ENCODE measurements at places on chromosomes 2 and 18.

DNA sequence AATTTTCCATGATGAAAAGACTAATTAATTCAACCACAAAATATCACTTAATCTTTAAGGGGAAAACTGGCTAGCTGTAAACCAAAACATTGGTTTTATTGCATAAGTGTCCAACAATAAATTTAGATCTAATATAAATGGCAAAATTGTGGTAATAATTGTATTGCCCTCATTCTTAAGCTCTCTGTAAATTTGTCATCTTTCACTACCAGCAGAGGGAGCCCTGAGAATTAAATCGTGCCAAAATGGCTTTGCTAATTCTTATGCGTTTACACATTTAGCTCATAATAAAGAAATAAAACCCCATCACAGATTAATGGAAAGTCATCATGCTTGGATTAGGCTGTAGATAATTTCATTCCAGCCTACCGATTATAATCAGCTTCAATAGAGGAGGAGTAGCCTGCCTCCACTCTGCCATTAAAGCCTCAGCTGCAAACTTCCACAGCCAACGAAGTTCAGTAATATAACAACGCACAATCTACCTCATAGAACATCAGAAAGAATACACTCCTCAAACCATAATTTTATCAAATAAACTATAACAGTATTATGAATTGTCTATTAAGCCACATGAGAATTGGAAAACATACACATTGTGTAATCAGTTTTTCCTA lies 70.0 kb upstream of the ATP5MC3 start:
- peak; percentile 26 for DNase-seq

DNA sequence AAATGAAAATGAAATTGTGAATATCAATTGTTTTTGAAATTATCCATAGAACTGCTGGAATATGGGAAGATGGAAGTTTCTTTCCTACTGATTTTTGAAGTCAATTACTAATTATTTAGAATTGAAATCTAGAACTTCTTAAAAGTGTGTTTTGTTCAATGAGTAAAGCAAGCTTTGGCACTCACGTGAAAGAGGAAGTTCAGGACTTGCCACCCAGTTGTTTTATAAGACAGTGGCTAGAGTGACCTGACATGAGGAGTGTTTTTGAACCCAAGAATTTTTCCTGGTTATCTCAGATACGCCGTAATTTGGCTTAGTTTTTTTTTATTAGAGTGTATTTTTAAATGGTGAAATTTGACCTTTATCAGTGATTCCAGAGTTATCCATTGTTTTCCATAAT lies 3.5 kb downstream of the MXD1 start:
- no peak for DNase-seq

DNA sequence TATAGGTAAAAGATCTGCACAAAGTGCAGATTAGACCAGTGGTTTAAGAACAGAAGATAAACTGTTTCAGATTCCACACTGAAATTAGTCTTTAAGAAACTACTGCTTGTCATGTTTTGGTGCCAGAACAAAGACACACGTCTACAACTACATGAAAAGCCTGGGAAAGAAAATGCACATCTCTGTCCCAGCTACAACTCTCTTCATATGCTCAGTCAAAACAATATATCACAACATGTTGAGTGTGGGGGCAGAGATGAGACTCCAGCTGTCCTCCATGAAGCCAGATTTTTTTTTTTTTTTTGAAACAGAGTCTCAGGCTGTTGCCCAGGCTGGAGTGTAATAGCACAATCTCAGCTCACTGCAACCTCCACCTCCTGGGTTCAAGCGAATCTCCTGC lies 52.6 kb upstream of the BIN1 start:
- DNase-seq: no peak

- DNase-seq: no peak
These were observed 52.5 kb downstream of the CDH2 start for GRCh38 chr18:28124131-28125029.

DNA sequence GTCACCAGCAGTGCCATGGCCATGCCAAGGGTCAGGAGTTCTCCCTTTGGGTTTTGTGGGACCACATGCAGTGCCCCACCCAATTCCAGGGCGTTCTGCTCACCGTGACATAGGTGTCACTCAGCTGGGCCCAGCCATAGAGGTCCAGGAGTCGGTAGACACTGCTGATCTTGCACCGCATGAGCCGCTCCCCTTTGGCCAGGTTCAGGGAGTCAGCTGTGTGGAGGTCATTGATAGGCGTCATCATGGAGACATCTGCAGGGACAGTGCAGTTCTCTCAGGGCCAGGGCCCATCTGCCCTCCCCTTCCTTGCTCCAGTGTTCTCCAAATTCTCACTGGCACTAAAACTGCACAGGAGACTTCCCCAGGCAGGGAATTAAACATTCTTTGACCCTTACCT lies 71.9 kb downstream of the ADD2 start:
- no peak for DNase-seq

- DNase-seq: no peak
These were observed 18.0 kb downstream of the ZC3H15 start for GRCh38 chr2:186503827-186504606.

DNA sequence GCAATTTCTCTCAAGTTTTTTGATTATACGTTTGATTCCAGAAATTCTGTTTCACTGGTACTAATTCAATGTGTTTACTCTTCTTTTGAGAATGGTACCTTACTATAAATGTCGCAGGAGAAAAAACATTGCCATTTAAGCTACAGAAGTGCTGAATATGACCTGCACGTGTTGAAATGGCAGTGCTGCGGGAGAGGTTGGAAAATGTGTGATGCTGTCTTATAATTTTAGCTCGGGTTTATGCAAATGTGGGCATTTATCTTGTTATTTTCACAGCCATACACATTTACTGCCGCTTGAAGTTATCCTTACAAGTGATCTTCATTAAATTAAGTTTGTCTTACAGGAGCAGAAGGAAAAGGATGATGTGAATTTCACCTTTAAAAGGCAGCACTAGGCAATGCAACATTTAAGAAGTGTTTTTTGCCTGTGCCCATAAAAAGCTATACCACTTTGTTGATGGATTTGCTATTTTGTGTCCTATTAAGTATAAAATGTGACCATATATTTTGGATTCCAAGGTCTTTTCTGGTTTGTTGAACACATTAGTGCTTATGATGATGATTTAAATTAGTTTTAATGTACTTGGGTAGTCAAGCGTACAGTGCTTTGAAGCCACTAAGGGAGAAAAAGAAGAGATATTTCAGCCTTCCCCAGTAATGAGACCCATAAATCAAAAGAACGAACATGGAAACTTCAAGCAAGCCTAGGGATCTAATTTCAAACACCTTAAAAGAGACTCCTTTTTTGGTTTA lies 112.1 kb downstream of the LTBP1 start:
- no peak for DNase-seq

DNA sequence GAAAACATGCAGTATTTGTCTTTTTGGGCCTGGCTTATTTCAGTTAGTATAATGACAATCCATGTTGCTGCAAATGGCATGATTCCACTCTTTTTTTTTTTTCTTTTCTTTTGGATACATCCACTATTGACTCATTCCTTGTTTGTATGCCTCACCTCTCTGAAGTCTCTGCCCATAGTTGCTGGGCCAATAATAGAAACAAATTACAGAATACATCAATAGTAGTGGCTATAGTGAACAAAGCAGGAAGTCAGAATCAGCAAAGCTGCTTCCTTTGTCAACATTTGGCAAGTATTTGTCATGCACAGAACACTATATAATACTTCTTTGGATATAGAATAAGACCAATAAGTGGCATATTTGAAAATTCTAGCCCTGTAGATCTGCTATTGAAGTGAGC lies 609.7 kb downstream of the STK39 start:
- no peak for DNase-seq
